Left ventricle myocardium inferior (tissue), 1 donor: ENCODE measurements at places on chromosomes 5 and 9.

DNA sequence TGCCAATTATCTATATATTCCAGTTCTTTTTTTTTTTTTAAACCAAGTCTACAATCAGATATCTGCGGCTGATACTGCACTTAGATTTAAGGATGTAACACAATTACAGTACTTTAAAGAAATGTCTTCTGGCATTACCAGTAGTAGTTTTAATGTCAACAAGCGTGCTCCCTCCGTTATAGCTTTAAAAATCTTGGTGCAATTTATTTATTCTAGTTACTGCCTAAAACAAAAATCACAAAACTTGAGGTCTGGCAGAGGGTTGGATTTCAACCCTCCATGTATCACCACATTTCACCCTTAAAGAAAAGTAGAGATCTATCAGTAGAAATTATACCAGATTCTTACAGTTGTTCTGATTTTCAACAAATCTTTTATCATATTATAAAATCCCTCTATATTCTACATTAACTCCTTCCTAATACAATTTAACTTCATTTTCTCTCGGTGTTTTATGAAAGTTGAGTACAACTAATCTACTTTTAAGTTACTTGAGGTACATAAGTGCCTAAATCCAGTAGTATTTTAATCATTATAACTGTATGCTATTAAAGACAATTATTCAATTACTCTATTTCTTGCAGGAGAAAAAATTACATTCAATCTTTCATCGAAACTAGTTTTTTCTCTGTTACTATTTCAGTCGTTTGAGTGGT, 2.0 kb upstream of the RICTOR start:
- DNase-seq = no peak

GRCh38 chr5:59704936-59705335, 188.6 kb downstream of the PDE4D start:
- no peak for DNase-seq

GRCh38 chr5:103464835-103465484, 97.6 kb downstream of the NUDT12 start:
- no peak for DNase-seq

DNA sequence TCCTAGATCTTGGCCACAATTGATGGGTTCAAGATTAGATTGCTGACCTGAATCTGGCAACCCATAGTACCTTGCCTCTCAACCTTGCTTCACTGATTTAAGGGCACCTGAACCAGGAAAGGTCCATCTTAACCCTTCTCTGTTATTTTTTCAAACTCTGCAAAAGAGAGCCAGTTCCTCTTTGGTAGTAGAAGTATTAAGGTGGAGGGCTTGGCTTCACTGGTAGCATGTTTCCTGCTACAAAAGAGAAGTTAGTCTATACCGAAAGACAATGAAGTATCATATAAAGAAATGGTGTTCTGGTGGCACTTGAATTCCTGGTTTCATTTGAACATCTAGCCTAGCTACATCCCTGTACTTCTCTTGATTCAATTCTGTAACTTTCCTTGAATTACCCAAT, 8.5 kb downstream of the ALG2 start:
- DNase-seq = no peak

DNA sequence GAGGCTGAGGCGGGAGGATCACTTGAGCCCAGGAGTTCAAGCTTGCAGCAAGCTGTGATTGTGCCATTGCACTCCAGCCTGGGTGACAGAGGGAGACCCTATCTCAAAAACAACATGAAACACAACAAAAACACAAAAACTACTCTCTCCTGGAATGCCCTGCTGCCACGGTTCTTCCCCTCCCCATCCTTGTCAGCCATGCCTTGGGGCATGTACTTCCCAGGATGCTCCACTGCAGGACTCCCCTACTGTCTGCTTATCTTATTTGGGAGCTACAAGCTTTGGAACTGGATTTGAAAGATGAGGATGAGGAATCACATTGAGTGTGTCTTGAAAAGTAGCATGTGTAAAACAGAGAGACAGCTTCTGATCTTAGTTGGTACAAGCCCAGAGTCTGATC, 40.1 kb upstream of the KIAA1958 start:
- DNase-seq = no peak

DNA sequence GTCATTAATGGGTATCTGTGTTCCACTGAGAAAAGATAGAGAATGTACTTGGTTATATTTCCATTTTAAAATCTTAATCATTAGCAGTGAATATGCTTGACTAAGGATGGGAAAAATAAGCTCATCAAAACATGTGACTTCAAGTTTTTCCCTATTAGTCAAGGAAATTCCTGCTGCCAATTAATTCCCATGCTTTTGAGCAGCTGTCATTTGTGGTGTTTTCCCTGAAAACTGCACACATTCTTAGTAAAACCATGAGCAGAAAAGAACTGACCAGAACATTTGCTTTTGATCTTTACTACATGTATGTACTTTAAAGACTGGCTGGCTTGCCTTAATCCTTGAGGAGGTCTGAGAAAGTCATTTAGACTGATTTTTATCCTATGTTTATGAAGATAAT, 75.2 kb downstream of the AOPEP start:
- no peak for DNase-seq

DNA sequence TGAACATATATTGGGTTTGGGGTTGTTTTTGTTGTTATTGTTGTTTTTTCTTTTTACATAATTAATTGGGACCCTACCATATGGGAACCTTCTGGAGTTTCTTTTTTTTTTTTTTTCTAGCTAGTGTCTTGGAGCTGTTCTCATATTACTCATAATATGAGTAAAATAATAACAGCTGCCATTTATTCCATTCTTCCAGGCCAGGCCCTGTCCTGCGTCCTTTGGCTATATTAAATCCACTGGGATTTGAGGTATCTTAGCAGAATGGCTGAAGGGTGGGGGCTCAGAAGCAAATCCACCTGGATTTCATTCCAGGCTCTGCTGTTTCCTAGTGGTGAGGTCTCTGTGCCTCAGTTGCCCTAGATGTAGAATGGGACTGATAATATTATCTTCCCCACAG, 47.2 kb upstream of the RPL26L1 start:
- DNase-seq = no peak

GRCh38 chr9:72144756-72145492, 4.3 kb upstream of the GDA start:
- DNase-seq = no peak
